ENCODE measurements at places on chromosomes 7 and 10.

- peak; percentile 96 for DNase-seq
Measured at GRCh38 chr10:21364196-21365114, 161.0 kb downstream of the SKIDA1 start.

DNA sequence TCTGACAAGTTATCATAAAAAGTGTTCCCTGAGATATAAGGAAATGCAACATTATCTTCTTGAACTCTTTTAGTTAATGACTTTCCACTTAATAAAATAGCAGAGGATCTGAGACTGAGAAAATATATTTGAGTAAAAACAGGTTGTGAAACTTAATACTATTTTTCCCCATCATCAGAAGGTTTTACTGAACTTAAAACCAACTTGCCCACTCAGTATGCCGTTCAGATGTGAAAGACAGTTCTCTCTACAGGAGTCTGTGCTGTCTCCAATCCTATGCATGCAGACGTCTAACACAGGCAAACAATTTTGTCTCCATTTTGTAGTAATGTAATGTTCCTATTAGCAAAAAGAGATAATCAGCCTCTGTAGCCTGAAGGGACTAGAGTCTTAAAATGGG is 38.2 kb upstream of the CYP2C18 start:
- DNase-seq: no peak

GRCh38 chr10:80485076-80485945 is 31.2 kb downstream of the TSPAN14 start:
- no peak for DNase-seq

DNA sequence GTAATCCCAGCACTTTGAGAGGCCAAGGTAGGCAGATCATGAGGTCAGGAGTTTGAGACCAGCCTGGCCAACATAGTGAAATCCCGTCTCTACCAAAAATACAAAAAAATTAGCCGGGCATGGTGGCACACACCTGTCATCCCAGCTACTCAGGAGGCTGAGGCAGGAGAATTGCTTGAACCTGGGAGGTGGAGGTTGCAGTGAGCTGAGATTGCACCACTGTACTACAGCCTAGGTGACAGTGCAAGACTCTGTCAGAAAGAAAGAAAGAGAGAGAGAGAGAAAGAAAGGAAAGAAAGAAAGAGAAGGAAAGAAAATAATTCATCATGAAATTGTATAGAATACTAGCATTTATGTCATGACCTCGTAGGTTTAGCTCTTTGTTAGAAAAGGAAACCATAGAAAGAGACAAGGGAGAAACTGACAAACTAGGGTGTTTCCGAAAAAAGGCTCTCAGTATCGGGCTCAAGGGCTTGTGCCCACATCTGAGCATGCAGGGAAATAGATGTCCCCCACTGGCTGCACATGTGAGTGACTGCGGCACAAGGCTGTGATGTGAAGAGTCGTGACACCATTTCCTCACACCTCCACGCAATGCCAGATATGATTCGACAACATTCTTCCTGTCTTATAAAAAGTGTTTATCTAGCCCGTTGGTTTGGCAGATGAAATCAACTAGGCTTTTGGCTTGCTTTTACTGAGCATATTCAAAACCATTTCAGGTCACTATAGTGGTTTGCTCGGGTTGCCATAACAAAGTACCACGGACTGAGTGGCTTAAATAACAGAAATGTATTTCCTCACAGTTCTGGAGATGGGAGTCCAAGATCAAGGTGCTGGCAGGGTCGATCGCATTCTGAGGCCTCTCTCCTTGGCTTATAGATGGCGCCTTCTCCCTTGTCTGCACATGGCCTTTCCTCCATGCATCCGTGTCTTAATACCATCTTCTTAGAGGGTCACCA is 2.0 kb downstream of the SRGN start:
- DNase-seq: peak; percentile 51

DNA sequence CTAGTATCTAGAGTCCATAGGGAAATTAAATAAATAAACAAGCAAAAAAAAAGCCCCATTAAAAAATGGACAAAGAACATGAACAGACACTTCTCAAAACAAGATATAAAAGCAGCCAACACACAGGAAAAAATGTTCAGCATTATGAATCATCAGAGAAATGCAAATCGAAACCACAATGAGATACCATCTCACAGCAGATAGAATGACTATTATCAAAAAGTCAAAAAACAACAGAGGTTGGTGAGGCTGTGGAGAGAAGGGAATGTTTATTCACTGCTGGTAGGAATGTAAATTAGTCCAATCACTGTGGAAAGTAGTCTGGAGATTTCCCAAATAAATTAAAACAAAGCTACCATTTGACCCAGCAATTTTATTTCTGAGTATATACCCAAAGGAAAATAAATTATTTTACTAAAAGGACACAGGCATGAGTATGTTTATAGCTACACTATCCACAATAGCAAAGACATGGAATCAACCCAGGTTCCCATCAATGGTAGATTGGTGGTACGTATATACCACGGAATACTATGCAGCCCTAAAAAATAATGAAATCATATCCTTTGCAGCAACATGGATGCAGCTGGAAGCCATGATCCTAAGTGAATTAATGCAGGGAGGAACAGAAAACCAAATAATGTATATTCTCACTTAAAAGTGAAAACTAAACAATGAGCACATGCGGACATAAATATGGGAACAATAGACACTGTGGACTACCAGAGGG is 366.5 kb upstream of the SEMA3C start:
- peak; percentile 85 for DNase-seq

DNA sequence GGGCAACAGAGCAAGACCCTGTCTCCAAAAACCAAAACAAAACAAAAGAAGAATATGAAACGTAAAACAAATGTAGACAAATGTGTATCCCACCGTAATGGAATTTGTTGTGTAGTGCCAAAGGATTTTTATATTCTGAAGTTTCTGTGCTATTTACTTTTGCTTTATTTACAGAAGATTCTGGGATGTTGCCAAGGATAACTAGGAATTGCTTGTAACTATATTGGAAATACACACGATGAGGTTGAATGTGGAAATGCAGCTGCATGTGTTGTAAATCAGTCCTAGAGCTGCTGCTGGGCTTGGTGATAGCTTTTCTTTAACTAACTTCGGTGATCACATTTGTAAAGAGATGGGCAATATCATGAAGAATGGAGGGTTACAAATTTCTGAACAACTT is 39.5 kb downstream of the GALNT17 start:
- DNase-seq: no peak

GRCh38 chr7:21639206-21639868 is 96.5 kb downstream of the DNAH11 start:
- DNase-seq: no peak

DNA sequence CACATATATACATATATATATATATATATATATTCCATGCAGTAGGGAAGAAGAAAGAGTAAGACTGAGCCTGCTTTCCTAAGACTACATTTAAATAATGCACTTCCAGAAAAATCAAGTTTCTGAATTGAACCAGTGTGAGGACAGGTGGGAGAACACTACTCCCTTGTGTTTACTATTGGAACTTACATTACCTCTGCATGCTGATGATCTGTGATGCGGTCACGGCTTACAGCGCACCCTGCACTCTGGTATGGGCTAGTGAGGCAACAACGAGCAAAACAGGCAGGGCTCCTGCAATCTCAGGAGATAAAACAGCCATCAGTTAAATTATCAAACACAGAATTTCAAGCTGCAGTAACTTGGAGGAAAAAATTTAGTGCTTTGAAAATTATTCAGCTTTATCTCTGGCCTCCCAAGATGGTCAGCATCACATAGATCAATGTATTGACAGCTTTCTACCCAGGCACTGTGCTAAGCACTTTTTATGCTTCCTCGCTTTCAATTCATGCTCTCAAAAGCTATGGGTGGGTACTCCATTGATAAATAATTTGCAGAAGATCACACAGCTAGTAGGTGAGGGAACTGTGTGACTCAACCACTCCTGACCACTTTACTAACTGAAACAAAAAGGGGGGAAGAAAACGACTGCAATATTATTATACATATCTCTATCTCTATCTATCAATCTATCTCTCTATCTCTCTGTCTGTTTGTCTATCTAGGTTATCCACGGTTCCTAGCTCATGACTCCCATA is 20.5 kb upstream of the SLC16A12 start:
- peak; percentile 33 for DNase-seq

DNA sequence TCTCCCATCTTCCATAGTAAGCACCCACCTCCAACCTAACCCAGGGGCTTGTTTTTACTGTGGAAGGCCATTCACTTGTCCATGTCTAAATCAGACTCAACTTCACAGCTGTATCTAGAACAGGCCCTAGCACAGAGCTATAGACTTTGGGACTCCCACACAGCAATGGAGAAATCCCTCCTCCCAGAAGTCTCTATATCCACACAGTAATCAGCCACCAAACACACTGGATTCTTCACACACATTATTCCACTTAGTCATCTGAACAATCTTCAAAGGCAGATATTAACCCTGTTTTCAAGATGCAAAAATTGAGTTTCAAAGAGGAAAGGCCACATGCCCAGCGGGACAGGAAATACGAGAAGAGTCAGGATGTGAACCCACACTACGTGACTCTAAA is 81.8 kb downstream of the MALSU1 start:
- peak; percentile 54 for DNase-seq

DNA sequence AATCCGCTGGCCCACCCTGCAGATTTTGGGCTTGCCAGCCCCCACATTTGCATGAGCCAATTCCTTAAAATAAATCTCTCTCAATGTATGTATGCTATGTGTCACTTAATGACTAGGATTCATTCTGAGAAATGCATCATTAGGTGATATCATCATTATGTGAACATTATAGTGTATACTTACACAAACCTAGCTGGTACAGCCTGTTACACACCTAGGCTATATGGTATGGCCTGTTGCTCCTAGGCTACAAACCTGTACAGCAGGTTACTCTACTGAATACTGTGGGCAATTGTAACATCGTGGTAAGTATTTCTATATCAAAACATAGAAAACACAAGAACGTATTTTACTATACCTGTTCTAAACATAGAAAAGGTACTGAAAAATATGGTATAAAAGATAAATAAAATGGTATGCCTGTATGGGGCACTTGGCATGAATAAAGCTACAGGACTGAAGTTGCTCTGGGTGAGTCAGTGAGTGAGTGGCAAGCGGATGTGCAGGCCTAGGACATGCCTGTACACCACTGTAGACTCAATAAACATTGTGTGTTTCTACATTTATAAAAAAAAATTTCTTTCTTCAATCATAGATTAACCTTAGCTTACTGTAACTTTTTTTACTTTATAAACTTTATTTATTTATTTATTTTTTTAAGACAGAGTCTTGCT is 135.9 kb downstream of the ABCA13 start:
- DNase-seq: no peak

GRCh38 chr10:12393831-12394230 is 44.5 kb downstream of the CAMK1D start:
- DNase-seq: no peak
